ENCODE measurements at places on chromosomes 2 and 18.

DNA sequence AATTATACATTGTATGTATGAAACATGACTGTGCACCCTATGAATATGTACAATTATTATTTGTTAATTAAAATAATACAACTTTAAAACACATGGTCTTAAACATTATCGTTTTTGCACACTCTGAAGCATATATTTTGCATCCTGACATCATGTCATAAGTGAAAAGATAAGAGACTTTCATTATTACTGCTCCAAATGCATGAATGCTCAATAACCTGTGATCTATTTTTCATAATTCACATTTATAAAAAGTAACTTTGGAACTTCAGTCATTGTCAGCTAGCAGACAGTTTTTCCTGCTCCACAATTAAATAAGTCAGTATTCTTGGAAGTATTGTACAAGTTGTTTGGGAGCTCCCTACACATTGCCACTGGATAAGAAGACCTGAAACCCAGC, 1.3 kb upstream of the ITPRIPL1 start:
- DNase-seq = no peak

GRCh38 chr2:35356332-35356731, 999.2 kb upstream of the CRIM1 start:
- no peak for DNase-seq

DNA sequence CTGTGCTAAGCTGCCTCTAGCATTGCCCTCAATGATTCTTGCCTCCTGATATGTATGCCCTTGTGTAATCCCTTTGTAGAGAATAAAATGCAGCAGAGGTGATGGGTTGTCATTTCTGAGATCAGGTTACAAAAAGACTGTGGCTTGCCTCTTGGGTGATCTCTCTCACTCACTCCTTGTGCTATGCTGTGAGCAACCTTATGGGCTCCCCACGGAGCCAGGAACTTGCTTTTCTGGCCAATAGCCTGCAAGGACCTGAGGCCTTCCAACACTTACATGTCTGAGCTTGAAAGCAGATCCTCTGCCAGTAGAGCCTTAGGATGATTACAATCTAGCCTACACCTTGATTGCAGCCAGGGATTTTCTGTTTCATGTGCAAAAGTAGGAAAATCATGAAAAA, 123.1 kb upstream of the XIRP2 start:
- peak; percentile 52 for DNase-seq

DNA sequence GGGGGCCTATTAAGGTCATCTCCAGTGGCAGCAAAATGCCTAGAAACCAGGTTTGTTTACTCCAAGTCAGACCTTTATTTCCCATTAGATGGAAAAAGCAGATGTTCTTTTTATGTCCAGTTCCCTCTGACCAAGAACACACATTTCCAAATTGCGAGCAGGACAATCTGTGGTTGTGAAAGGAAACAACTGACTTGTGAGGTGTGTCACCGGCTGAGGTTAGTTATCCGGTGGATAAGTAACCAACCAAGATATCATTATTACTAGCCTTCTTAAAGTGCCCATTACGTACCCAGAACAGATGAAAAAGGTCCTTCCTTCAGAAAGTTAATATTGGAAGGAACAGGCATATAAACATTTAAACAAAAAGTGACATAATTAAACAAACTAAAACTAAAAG, 112.9 kb downstream of the THADA start:
- no peak for DNase-seq

- no peak for DNase-seq
Measured at GRCh38 chr2:10094271-10094814, 14.1 kb upstream of the CYS1 start.

GRCh38 chr2:239940861-239941570, 84.1 kb downstream of the NDUFA10 start:
- DNase-seq = no peak

- DNase-seq = no peak
Measured at GRCh38 chr2:69380072-69380917, 6.7 kb downstream of the GFPT1 start.

DNA sequence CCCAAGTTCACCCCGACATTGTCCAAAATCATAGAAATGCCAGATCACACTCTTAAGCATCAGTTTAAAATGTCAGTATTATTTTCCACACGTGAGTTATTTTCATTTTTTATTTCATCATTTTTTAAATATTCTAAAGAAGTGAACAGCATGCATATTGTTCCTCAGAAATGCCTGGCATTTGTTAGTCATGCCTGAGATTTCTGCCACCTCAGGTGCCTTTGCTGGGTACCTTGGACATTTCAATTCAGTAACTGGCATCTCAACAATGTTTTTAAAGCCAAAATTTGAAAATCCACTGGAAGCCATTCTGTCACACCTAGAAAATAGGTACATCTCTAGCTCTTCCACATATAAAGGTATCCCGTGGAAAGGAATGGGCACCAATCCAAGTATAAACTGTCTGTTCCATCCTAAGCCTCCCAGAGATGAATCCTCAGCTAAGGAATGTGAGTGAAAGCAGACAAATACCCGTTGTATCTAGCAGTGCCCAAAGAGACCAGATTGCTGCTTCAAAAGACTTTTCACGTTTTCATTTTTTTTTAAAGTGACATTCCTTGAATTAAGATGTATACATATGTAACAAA, 159.8 kb downstream of the ZNF385B start:
- no peak for DNase-seq

DNA sequence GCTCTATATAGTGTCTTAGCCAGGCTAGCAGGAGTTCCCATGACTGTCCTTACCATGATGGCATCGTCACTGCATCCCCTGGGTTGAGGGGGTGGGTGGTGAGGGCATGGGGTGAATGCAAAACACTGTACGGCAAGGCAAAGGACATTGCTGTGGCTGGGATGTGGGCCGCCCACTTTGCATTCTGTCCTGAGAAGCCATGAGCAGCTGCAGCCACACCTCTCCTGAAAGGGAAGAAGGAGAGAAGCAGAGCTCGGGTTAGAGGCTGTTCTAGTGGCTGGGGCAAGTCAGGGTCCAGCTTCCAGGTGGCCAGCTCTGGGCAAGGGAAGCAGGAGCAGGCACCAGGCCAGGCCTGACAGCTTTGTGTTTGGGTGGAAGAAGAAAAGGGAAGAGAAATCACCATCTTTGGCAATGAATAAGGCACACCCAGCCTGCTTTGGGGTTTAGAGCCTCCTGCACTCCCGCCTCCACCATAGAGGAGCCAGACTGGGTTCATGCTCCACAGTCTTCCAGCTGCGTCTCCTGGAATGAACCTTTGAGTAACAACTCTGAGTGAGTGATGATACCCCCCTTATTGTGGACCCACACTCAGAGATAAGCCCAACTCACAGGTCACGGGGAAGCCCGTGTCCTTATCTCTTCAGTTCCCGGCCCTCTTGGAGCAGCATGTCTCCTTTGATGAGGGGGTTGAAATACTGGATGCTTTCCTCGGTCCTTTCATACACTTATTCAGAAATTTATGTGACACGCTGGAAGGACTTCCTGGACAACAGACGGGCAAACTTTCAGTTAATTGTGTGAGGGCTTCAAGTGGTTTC, 63.4 kb downstream of the INPP4A start:
- no peak for DNase-seq

DNA sequence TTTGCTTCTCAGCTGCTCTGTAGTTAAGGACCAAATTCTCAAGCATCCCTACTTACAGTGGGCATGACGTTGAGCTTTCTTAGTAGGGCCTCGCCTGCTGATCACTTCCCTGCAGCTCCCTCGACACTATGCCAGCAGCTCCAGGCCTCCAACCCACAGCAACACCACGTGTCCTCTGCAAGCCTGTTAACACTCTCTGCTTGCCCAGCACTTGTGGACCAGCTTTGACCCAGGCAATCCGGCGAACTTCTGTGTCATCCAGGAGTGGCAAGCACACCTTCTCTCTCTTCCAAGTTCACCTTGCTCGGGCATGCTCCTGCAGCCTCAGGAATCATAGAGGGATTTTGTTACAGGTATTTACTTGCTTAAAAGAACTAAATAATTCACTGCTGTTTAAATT, 138.6 kb upstream of the FHL2 start:
- DNase-seq = no peak

DNA sequence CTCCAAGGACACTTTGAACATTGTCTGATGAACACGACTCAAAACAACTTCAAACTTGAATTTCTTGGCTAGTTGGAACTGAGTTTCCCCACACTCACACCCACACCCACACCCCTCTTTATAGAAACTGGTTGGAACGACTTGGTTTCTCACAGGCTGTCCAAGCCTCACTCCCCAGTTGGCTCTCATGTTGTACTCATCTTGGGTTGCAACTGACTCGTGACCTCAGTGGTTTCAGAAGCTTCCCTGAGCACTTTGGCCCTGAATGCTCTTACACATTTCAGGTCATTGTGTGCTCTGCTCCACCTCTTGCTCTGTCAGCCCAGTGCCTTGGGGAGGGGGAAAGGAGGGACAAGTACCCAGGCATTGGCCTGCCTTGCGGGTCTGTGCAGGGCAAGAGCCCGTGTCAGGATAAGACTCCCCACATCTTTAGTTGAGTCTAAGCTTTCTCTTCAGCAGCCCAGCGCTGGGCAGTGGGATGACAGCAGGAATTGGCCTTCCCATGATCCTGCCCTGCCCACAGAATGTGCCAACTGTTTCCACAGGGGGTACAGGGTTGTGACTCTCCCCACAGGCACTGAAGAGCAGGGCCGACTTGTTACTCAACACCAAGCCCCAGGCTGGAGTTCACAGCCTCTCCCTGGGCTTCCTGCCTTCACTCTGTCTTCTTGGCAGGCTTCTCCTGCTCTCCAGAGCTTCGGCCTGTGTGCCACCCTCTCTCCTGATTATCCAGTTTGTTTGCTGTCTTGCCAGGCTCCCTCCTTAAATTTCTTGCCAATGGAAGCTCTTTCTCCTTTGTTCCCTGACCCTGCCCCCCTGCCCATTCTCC, 104.6 kb downstream of the RTN4 start:
- peak; percentile 24 for DNase-seq

DNA sequence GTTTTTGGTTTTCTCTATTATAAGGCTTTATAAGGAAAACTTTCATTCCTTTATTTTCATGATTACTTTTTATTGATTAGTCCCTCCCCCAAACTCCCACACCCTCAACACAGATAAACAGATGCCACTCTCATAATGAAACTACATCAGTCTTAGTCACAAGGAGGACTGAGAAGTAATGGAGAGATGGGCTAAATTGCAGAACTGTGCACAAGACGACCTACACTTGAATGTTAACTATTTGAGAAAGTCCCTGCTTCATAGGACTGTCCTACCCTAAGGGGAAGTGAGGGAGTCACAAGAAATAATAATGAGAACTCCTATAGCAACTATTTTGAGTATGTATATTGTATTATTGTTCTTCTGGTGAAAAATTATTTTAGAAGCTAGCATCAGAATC, 360.8 kb downstream of the RBM43 start:
- DNase-seq = no peak

GRCh38 chr2:159283529-159283928, 3.0 kb downstream of the WDSUB1 start:
- no peak for DNase-seq

DNA sequence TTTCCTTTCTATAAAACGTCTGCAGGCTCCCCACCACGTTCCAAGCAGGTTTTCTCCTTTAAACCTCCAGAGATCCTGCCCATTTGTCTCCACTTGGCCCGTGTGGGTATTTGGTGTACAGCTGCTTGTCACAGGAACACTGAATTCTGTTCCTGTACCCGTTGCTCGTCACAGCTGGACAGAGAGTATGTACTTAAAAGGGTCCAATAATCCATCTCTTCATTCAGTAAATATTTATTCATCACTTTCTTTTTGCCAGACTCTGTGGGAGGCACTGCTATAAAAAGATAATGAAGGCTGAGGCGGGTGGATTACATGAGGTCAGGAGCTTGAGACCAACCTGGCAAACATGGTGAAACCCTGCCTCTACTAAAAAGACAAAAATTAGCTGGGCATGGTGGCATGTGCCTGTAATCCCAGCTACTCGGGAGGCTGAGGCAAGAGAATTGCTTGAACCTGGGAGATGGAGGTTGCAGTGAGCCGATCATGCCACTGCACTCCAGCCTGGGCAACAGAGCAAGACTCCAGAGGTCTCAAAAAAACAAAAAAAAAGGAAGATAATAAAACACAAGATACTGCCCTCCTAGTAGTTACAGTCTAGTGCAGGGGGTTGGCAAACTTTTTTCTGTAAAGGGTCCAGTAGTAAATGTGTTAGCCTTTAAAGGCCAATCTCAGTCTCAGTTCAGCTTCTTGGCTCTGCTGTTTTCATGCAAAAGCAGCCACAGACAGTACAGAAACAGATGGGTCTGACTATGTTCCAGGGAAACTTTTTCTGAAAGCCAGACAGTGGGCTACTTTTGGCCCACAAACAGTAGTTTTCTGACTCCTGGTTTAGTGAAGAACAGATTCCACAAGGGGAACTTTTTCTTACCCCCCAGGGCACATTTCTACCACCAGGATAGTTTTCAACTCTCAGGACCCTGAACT, 309.9 kb upstream of the RAB12 start:
- DNase-seq = no peak

DNA sequence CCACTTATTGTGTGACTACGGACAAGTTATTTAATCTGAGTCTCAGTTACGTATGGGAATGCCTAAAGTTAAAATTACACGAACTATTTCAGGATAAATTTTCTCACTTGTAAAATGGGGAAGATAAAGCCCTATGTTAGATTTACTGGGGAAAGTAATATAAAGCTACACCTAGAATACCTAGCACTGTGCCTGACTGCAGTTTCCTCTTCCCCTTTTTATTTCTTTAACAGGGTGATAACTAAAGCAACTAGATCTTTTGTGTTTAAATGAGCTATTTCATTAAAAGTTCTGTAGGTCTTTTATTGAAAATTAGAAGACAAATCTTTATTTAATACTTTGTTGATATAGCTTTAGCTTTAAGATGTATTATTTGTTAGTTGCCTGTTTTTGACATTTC, 5.0 kb downstream of the B3GNT2 start:
- DNase-seq = no peak

GRCh38 chr2:183093857-183094657, 15.5 kb downstream of the DUSP19 start:
- no peak for DNase-seq

GRCh38 chr2:56132138-56132537, 51.7 kb upstream of the CCDC85A start:
- no peak for DNase-seq

DNA sequence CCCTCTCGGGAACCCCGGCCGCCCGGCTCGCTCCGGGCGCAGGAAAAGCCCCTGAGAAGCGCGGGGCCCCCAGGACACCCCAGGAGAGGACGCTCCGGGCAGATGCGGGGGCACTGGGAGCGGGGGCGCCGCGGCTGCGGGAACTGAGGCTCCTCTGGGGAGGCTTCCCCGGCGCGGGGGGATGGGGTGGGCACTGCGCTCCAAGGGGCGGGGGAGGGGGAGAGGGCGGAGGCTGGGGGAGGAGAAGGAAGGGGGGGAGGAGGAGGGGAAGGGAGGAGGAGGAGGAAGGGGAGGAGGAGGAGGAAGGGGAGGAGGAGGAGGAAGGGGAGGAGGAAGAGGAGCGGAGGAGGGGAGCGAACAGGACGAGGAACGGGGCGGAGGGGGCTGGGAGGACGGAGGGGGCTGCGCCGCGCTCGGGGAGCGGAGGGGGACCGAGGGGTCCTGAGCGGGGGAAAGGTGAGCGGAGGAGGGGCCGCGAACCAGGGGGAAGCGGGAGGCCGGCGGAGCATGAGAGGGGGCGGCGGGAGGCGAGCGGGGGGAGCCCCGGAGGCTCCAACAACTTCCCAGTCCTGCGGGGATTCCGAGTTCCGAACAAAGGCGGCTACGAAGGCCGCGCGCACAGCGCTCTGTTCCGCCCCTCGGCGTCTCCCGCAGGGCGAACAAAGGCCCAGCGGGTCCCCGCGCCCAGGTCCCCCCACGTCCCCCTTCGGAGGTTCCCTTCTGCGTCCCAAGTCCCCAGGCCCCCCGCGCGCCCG, 742 bp downstream of the PXDN start:
- DNase-seq = no peak

GRCh38 chr2:11213090-11213638, 57.9 kb downstream of the SLC66A3 start:
- no peak for DNase-seq

- no peak for DNase-seq
Measured at GRCh38 chr2:17506736-17507616, 11.3 kb downstream of the RAD51AP2 start.

Data from ELF-1 (cell line).